ENCODE measurements at places on chromosomes 4 and X.
A peak's percentile ranks its signal among the peaks of the same experiment; 100 is the strongest.

DNA sequence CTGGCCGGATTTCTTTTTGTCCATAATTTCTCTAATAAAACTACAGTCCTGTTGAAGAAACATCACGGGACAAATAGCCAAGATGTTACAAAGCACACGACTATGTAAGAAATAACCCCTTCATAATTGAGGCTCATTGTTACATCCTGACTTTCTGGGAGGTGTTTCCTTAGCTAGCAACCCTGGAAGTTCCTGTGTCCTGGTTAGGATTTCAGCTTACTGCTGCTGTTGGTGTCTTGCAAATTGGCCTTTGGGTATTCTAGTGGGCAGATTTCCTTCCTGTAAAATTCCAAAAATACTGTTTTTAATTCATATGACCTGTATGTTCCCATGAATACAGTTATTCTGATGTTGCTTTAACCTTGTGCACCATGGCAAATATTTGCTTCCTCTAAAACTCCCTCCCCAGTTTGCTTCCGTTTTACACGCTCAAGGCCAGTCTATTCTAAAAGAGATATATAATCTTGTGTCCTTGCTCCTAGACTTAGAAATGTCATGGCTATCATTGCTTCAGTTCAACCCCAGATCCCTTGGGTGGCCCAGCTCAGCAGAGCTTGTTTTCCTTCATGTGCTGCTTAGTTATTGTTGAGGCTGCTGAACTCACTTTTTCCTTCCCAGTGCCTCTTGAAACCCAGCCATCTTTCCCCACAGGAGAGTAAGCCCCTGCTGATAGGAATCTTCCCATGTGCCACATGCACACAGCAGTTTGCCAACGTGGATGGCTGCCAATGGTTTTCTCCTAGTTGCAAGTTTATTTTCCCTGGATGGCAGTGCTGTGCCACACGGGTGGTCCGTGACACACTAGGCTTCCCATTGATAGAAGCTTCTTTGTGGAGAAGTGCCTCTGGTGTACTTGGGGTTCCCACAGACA lies 75.8 kb downstream of the TSPAN7 start:
- DNase-seq, result no peak

DNA sequence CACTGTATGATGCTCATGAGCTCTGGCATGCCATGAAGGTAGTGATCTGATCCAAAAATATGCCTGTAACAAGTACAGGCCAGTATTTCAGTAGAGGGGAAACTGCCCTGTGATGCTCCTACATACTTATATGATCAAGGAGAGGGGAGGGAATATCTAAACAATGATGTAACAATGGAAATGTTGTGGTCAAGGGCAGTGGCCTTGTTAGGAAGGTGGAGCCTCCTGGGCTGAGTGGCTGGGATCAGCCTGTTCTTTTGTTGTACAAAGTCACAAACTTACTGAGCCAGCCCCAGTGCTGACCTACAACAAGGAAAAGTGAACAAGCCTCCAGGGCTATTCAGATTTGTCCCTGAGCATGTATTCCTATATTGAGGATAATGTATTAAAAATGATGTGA lies 70.3 kb downstream of the ANXA10 start:
- DNase-seq, result no peak

- no peak for DNase-seq
Measured at GRCh38 chr4:89279385-89279784, 28.2 kb downstream of the GPRIN3 start.

DNA sequence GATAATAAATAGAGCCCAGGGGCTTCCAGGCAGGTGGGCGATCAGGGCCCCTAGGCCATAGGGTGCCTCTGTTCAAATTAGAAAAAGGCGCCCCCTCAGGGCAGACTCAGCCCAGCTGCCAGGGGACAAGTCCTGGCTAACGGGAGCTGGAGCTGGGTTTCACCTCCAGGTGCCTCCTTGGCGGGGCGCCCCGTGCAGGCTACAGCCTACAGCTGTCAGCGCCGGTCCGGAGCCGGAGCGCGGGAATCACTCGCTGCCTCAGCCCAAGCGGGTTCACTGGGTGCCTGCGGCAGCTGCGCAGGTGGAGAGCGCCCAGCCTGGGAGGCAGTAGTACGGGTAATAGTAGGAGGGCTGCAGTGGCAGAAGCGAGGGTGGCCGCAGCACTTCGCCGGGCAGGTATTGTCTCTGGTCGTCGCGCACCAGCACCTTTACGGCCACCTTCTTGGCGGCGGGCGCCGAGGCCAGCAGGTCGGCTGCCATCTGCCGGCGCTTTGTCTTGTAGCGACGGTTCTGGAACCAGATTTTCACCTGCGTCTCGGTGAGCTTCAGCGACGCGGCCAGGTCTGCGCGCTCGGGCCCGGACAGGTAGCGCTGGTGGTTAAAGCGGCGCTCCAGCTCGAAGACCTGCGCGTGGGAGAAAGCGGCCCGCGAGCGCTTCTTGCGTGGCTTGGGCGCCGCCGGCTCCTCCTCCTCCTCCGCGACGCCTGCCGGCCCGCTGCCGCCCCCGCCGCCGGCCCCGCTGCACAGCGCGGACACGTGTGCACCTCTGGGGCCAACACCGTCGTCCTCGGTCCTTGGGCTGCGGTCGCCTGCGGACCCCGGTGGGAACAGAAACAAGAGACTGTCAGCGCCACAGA lies 2.4 kb downstream of the NKX3-2 start:
- peak; percentile 32 for DNase-seq

GRCh38 chr4:64327237-64327636 lies 82.0 kb downstream of the TECRL start:
- DNase-seq, result no peak

DNA sequence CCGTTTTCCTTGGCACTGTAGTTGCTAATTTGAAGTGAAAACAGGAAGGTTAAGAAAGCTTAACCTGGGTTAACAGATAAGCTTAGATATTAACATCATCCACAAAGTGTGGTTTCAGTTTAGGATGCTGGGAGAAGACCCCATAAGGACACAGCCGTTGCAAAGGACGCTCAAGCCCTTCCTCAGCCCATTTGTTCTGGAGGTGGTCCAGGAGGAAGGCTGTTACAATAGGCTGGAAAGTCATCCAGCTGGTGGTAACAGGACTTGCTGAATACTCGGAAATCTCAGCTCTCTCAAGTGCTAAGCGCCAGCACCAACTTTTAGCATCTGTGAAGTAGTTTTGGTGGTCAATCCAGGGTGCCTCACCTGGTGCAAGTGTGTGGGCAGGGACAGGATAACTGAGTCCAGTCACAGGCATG lies 14.2 kb downstream of the CHST7 start:
- DNase-seq, result no peak

GRCh38 chr4:185738038-185738552 lies 73.9 kb downstream of the SORBS2 start:
- DNase-seq, result no peak

DNA sequence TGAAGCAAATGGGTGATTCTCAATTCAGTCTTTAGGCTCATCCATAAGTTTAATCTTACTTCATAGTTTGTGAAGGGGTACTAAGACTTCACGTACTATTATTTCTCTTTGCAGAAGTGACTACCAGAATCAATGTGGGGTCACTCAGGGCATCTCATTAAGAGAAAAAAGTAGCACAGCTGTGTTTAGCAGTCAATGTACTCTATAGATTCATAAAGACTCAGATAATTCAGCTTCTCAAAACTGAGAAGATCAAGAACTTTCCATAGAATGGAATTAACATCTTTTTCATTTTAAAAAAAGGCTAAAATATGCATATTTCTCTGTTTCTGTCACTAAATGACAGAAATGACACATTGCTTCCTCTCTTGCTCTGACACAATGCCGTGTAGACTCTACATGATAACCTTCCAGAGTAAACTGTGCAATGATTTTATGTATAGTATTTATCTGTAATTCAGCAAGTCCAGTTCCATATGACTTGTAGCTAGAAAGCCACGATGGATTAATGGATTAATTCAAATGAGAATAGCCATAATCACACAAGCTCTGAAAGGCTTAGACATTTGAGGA lies 20.3 kb upstream of the LSM6 start:
- DNase-seq, result no peak

GRCh38 chr4:184346682-184347081 lies 127.7 kb downstream of the IRF2 start:
- no peak for DNase-seq

DNA sequence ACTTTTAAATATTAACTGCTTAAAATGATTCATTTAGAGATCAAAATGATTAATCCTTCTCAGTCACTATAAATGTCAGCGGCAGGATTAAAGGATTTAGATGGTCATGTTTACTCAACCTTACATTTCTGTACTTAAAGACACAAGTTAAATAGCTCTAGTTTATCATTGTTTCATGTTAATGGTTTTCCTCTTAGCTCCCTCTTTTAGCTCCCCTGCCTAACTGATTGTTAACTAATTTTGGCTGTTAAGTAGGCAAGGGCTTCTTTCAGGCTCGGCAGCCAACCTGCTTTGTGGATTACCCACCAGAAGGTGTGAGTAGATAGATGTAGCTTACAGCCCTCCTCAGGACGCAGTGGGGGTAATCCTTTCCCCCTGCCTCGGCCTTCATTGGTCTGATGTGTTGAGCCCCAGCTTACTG lies 96.0 kb downstream of the TENM3 start:
- no peak for DNase-seq

DNA sequence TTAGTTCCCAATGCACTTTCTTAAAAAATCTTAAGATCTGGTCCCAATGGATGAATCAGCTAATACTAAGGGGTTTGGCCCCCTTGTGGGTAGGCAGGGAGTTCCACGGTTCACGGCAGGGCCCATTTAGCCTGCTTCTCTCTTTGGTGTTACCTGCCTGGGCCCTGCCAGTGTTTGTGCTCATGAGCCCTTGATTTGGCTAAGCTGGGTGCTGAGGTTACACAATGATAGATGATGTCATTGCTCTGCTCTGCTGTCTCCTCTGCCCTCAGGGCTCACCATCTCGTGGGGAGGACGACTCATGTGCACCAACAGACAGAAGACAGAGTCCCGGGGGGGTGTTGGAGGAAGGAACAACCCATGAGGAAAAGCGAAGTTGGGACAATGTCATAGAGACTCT lies 24.4 kb downstream of the RTL5 start:
- DNase-seq, result no peak

All from activated B cell treated with CpG ODN at 0.5 μM for 24 hours (primary cell).